Activated T-helper 9 cell treated with anti-CD3 and anti-CD28 coated beads, Interleukin-2, amount 50 U/mL, for 16 hours (primary cell): ENCODE measurements at places on chromosomes 3 and 15.

DNA sequence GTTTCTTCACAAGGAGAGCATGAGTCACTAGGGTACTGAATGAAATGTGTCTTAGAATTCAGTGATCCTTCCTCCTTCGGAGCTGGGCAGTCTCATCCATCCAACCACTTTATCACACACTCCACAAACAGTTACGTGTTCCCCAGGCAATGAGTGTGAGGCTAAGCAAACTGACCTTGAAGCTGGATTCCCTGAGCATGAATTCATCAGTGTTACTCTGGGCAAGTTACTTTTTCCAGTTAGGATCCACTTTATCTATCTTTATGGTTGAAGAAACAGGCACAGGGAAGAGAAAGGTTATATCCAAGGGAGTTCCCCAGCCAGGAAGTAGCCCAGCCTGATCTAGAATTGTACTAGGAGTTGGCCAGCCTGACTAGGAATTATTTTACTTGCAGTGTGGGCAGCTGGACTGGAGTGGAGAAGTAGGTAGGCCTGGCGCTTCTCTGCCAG, 17.1 kb upstream of the GCNT3 start:
- no peak for DNase-seq

DNA sequence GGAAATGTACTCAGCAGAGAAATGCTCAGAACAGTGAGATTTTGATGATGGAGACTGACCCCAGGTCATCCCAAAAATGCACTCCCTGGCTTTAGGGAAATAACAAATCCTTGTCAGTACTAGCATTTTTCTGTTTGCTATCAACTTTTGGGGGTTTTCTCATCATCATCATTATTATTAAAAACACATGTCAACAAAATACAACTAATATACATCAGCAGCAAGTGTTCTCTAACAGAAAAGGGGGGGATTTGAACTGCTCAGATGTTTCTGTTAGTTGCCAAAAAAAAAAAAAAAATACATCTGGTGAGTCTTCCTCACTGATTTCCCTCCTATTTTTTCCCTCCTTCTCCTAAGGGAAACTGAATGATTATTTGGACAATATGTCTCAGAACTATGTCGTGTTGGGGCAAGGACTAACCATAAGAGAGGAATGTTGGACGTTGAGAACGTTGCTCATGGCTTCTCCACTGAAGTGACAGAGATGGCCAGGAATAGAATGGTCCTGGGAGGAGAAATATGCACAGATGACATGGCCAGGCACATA, 230.0 kb upstream of the MCTP2 start:
- no peak for DNase-seq

GRCh38 chr3:183202004-183202722, 39.6 kb upstream of the LAMP3 start:
- no peak for DNase-seq

DNA sequence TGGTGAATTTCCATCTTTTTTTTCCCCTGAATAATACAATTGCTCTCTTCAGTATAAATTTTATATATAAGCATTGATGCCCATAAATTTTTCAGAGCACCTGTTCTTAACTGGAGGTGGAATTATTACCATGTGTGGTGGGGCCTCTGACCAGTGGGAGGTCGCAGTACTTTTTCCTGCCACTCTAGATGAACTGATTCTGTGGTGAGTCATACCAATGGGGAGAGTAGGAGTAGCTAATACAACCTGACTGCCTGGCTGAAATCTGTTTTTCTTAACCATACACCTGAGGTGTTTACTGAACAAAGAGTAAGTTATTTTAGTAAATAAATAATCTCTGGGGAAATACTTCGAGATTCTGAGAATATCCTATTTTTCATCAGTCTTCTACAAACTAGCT, 67.2 kb downstream of the UNC13C start:
- no peak for DNase-seq

DNA sequence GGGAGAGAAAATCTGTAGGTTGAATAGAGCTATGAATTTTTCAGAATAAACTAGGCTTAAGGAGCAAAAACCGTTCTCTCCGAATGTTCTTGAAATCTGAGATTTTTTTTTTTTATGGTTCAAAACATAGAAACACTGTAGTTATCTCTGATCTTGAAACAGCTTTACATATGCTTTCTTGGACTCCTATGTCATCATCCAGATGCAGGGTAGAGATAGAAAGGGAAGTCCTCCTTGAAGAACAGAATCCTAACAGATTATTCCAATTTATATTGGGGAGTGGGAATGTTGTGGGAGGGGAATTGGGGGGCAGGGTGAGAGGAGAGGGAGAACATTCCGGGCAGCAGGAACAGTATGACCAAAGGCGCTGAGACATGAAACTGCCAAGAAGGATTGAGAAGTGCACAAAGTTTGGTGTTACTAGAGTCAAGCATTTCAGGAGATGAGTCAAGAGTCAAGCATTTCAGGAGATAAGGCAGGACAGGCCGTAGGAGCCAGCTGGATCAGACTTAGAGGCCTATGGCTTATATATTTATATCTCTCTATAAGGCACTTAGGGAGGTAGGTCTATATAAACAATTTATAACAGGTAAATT, 21.9 kb upstream of the ST3GAL6 start:
- no peak for DNase-seq

DNA sequence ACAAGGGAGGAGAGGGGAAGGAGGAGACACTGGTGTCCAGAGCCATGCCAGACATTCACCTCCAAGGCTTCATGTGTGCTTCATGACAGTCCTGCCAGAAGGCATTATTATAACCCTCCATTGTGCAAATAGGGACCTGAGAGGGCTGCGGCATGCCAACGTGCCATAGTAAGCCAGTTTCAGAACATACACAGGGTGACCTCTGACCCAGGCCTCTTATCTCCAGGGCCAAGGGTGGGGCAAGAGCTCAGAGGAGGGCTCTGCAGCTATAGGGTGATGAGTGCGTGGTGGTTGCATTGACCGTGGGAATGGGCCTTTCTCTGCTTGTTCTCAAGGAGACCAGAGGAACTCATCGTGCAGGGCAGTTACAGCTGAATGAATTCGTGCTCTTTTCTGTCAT, 9.7 kb upstream of the ACSBG1 start:
- no peak for DNase-seq

- DNase-seq = no peak
Measured at GRCh38 chr15:68434021-68434420, 2.1 kb upstream of the ITGA11 start.

DNA sequence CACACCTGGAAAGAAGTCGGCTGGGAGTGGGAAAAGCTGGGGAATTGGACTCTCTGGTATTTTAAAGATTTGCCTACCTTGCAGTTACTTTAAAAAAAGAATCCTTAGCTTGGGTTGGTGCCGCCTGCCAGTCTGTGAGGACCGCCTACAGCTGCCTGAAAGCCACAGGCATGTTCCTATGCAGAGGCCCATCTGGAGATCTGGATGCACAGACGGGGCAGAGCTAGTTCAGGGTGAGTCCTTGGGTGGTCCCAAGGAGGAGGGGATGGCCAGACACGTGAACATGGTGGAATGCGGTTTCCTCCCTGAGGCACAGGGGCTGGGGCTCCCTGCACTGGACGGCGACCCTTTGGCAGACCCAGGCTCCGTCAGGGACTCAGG, 113.2 kb upstream of the IQSEC1 start:
- DNase-seq = no peak

GRCh38 chr3:123750659-123751420, 133.3 kb downstream of the MYLK start:
- no peak for DNase-seq

DNA sequence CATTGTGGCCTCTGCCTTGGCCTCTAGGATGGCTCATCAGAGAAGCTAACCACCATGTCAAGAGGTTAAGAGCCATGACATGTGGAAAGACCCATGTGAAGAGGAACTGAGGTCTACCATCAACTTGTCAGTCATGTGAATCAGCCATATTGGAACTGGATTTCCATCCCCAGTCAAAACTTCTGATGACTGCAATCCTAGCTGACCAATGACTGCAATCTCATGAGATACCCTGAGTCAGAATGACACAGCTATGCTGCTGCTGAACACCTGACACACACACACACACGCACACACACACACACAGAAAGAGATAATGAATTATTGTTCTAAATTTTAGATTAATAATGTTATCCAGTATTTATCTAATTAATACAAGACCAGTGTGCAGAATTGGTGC, 337.5 kb upstream of the LMCD1 start:
- DNase-seq = no peak

GRCh38 chr3:51381333-51381705, 3.8 kb upstream of the MANF start:
- DNase-seq = no peak

DNA sequence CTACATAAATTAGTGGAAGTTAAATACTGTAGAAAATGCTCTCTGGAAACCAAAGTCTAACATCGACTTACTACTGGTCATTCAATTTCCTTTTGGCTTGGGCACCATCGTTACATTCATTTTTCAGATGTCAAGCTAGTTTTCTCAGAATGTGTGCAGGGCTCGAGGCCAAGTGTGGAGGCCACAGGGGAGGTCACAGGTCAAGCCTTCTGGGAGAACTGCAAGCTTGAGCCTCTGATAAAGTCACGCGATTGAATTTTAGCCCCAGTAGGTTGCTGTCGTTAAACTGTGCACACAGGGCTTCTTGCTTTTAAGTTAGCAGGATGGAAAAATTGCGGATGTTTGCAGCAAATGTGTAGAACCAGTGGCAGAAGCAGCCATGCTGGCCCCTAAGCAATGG, 182.2 kb downstream of the APBA2 start:
- no peak for DNase-seq

GRCh38 chr15:71957026-71957425, 146.7 kb downstream of the NR2E3 start:
- DNase-seq = no peak

GRCh38 chr3:101676216-101676764, 642 bp downstream of the ZBTB11 start:
- peak; percentile 93 for DNase-seq
